Activated CD4-positive, alpha-beta T cell treated with anti-CD3 and anti-CD28 coated beads, Interleukin-2, amount 10 ng/mL, durations not matched to agents 7 days and 5 days (primary cell): ENCODE measurements at places on chromosomes 6 and 20. TPM values are rescaled to one million over a fixed set of nuclear protein-coding genes. Genes with fewer than 3 reads are reported as not detected.

GRCh38 chr20:35561268-35561667, 19.4 kb downstream of the ERGIC3 start:
- no peak overlapping the region for H3K27ac ChIP-seq
- no peaks in the 10 kb centered on the region for H3K4me1 ChIP-seq
- peaks cover 2% of the 10 kb centered on the region for H3K27me3 ChIP-seq
- H3K36me3 ChIP-seq: peaks cover 4% of the 10 kb centered on the region
- H3K4me3 ChIP-seq: no peak overlapping the region
- peak; percentile 21 for DNase-seq

DNA sequence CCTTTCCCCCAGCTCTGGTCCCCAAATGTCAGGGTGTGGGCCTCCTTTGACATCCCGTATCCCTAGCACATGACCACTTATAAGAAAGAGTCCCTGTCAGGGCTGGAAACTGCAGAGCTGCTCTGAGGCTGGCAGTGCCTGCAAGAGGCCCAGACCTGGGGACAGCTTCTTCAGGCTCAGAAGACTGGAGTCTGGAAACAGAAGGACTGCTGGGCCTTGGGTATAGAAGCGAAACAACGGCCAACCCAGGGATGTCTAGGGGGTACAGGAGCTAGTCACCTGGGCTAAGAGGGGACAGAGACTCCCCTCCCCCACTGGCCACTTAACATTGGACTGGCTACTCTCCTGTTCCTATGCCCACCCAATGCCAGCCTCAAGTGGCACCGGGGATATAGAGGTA, 4.7 kb downstream of the SCUBE3 start:
- no peaks in the 10 kb centered on the region for H3K36me3 ChIP-seq
- no peak overlapping the region for H3K27ac ChIP-seq
- peaks cover 45% of the 10 kb centered on the region for H3K27me3 ChIP-seq

- H3K27me3 ChIP-seq: no peaks in the 10 kb centered on the region
- no peak overlapping the region for H3K27ac ChIP-seq
- H3K4me3 ChIP-seq: no peak overlapping the region
- DNase-seq: no peak
- peaks cover 58% of the 10 kb centered on the region for H3K36me3 ChIP-seq
- peaks cover 7% of the 10 kb centered on the region for H3K4me1 ChIP-seq
These were observed 89.7 kb downstream of the SERAC1 start for GRCh38 chr6:158078320-158078719.

TREM2 gene
- total RNA-seq: not detected

BPIFB4 gene
- total RNA-seq: not detected

CNBD2 gene
- total RNA-seq: 4.0 TPM
